Cerebellar nuclear complex (tissue), 1 donor: ENCODE measurements at places on chromosomes 11 and 22.

GRCh38 chr11:117513666-117514065 is 186.0 kb downstream of the CEP164 start:
- DNase-seq: no peak

DNA sequence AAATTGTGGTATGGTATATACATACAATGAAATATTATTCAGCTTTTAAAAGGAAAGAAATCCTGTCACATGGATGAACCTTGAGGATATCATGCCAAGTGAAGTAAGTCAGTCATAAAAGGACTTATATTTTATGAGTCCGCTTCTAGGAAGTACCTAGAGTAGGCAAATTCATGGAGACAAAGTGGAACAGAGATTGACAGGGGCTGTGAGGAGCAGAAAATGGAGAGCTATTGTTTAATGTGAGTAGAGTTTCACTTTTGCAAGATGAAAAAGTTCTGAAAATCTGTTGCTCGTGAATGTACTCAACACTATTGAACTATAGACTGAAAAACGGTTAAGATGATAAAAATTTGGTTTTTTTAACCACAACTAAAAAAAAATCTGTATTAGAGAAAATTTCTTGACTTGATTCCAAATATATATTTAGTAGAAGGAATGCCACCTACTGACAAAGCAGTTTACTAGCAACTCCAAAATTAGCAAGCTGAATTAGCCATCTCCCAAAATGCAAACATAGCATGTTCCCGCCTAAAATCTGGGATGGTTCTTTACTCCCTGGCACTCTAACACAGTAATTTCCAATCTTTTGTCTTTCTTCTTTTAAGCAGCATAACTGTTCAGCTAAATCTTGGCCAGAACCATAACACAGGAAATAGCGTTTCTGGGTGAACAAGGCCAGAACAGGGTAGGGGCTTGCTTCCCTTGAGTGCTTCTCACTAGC is 1.5 kb downstream of the UFD1 start:
- DNase-seq: no peak

- DNase-seq: no peak
These were observed 1291.0 kb downstream of the TBC1D22A start for GRCh38 chr22:48053486-48053885.

DNA sequence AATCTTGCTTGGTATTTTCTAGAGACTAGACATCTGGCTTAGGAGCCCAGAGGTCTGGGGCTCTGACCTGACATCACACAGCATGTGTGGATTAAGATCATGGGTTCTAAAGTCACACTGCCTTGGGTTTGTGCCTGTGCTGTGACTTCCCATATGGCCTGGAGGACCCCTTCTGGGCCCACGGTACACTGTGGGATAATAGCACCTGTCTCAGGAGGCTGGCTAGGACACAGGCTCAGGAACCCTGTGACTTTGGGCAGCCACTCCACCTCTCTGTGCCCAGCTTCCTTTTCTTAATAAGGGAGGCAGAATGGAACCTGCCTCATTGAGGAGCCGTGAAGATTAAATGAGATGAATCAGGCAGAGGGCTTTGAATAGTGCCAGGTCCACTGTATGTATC is 99.2 kb upstream of the B3GAT1 start:
- no peak for DNase-seq

DNA sequence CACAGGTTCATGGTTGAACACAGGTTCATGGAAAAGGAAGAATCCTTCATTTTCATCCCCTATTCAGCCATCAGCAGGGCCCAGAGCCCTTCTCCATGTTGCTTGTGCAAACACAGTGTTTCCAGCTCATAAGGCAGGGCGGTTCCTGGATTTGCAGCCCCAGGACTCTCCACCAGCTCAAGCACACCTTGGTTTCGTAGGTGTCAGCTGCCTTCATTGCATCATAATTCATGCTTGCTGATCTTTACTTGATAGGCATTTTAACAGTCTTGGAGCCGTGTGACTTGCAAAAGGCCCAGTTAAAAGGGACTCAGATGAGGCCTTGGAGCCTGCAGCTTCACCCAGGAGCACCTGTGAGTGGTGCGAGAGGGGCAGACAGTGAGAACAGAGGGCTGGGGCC is 318.1 kb upstream of the B3GAT1 start:
- no peak for DNase-seq

GRCh38 chr11:17580271-17580670 is 33.2 kb downstream of the OTOG start:
- DNase-seq: no peak

- no peak for DNase-seq
These were observed 4.4 kb downstream of the BCL9L start for GRCh38 chr11:118921121-118921928.

GRCh38 chr22:17787716-17788330 is 13.6 kb upstream of the BID start:
- DNase-seq: no peak

- DNase-seq: no peak
These were observed 68.2 kb upstream of the EED start for GRCh38 chr11:86176165-86176884.

GRCh38 chr22:44658311-44658953 is 43.6 kb upstream of the PRR5 start:
- no peak for DNase-seq

- DNase-seq: no peak
These were observed 82.3 kb downstream of the PTPRJ start for GRCh38 chr11:48062649-48063048.

- no peak for DNase-seq
These were observed 25.2 kb downstream of the ALKBH3 start for GRCh38 chr11:43905813-43906241.

DNA sequence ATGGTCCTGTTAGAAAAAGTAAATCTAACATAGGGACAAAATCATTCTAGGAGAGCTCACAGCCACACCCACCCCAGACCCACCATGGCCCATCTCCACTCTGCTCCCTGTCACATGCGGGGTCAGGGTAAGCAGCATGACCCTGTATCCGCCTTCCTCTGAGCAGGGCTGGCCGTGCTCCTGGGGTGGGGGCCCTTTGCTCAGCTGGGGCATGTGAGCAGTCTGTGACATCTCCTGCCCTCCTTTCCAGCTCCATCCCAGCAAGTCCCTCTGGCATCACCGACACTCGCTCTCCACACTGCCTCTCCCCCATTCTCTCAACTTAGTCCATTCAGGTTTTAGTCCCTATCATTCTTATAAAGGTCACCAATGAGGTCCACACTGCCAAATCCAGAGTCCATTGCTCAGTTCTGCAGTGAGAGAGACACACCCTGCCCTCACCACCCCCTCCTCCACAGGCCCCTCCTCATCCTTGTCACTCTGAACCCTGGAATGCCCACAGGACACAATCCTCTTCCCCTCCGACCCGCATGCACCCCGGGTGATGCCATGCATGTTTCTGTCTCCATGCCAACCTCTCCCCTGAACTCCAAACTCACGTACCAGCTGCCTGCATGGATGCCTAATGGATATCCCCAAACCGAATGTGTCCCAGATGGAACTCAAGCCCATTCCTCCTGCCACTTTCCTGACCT is 65.1 kb upstream of the PITPNB start:
- no peak for DNase-seq

- DNase-seq: no peak
These were observed 81.9 kb upstream of the SLC25A18 start for GRCh38 chr22:17481424-17481823.

DNA sequence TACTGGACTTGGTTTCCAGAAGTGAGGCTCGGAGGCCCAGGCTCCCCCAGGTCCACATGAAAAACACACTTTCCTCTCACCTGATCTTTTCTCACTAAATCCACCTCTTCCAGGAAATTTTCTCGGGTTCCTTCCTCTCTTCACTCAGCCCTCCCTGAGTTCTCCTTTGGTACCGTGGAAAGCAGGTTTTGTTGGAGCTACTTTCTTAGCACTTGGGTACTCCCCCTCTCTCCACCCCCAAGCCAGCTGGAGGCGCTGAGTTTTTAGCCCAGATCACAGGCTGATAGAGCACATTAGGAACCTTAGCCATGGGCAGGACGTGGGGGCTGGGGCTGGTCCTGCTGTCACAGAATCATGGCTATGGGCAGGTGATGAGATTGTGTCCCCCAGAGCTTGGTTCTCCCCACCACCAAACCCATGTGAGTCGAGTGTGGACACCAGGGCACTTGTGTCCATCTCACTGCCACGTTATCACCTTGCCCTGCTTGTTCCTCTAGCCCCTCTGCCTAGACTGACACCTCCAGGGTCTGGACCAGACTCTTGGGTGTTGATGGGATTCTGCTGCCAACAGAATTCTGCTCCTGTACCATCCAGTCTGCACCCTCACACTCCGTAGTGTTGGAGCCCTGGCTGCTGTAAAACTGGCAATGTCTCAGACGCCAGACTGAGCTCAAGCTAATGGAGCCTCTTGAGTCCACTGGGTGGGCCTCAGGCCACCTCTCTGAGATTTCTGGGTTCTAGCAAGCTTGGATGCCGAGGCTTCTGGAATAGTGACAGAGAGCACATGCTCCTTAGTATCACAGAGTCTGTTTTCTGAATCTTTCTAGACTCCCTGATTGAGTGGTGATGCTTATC is 74.9 kb upstream of the NARS2 start:
- DNase-seq: no peak

- DNase-seq: no peak
These were observed 906 bp upstream of the NAA40 start for GRCh38 chr11:63937713-63938478.
